ENCODE measurements at places on chromosomes 6 and 20.

DNA sequence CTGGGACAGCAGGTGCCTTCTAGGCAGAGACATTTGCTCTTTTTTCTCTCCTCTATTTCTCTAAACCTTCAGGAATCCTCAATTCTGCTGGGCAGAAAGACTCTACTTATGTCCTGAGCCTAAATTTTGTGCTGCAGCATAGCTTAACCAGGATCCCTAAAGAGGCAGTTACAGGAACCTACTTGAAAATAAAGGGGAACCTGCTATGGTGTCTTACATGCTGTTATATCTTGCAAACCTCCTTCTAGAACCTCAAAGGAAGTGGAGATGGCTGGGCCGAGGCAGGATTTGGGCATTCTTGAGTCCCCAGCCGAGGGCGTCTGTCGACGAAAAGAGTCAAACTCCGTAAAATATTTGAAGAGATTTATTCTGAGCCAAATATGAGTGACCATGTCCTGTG lies 17.1 kb upstream of the GMNN start:
- H3K4me1 ChIP-seq = no peaks in the 10 kb centered on the region
- H3K27me3 ChIP-seq = no peaks in the 10 kb centered on the region
- H3K4me3 ChIP-seq = no peak overlapping the region
- H3K36me3 ChIP-seq = no peaks in the 10 kb centered on the region

GRCh38 chr6:45619994-45620471 lies 242.3 kb upstream of the SUPT3H start:
- H3K4me3 ChIP-seq = no peak overlapping the region
- H3K27ac ChIP-seq = peak overlapping the region; percentile 30
- H3K36me3 ChIP-seq = no peaks in the 10 kb centered on the region
- DNase-seq = peak; percentile 62
- peaks cover 22% of the 10 kb centered on the region for H3K4me1 ChIP-seq
- no peaks in the 10 kb centered on the region for H3K27me3 ChIP-seq

- DNase-seq = peak; percentile 84
- H3K27me3 ChIP-seq = no peaks in the 10 kb centered on the region
- H3K4me1 ChIP-seq = peaks cover 27% of the 10 kb centered on the region
- H3K27ac ChIP-seq = peak overlapping the region; percentile 82
- no peaks in the 10 kb centered on the region for H3K36me3 ChIP-seq
Observed at GRCh38 chr6:52417675-52418111, 2.4 kb upstream of the EFHC1 start.

- peak; percentile 89 for DNase-seq
- peaks cover 16% of the 10 kb centered on the region for H3K4me1 ChIP-seq
- H3K36me3 ChIP-seq = no peaks in the 10 kb centered on the region
- peak overlapping the region; percentile 60 for H3K27ac ChIP-seq
- H3K4me3 ChIP-seq = no peak overlapping the region
Observed at GRCh38 chr6:169589699-169590257, 112.1 kb downstream of the WDR27 start.

DNA sequence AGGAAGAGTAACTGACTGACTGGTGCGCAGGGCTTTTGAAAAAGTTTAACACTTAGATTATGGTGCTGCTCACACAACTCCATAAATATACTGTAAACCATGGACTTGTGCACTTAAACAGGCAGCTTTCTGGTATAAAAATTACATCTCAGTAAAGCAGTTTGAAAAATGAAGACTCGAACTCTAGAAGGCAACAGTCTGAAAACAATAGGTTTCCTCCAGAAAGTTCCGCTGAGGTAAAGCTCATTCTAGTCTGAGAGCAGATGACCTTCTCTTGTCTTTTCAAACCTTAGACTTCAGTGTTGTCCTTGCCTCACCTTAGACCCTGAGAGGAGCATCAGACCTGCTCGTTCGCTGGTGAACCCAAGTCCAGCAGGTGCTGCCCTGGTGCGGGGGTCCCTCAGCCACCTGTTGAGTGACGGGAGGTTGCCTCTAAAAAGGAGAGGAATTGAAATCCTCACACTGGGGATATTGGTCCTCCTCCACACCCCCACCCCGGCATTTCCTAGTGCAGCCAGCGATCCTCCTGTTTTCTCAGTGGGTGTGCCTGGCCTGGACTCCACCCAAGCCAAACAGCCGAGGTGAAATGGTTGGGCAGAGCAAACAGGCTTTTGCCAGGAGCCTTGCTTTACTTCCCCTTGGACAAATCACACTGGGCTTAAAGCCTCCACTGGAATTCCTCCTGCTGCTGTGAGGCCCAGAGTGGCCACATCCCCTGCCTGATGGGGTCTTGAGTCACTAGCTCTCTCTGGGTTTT lies 14.7 kb upstream of the PYGB start:
- H3K4me1 ChIP-seq = peaks cover 26% of the 10 kb centered on the region
- H3K27me3 ChIP-seq = no peaks in the 10 kb centered on the region
- H3K36me3 ChIP-seq = no peaks in the 10 kb centered on the region
- peak overlapping the region; percentile 12 for H3K4me3 ChIP-seq
- peak overlapping the region; percentile 62 for H3K27ac ChIP-seq

GRCh38 chr6:89910902-89911240 lies 16.6 kb downstream of the GJA10 start:
- no peaks in the 10 kb centered on the region for H3K4me1 ChIP-seq
- no peak overlapping the region for H3K27ac ChIP-seq
- H3K36me3 ChIP-seq = no peaks in the 10 kb centered on the region
- H3K27me3 ChIP-seq = no peaks in the 10 kb centered on the region
- H3K4me3 ChIP-seq = no peak overlapping the region

Measured in astrocyte (in vitro differentiated cells and primary cell).